ENCODE measurements at places on chromosomes 5 and 9.

DNA sequence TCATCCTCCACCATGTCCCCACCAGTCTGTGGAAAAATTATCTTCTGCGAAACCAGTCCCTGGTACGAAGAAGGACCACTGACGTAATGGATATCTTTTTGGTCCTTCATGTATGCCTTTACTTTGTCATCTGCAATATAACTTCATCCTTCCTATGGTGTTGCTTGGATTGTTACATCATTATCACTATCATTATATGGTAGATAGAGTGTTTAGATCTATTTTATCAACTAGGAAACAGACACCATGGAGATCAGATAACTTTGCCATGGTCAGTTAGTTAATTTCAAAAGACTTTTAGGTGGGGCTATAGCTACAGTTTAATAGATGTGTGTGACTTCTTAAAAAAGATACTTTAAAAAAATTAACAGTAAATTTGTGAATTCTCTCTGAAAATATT lies 23.8 kb upstream of the CAMLG start:
- DNase-seq: no peak

GRCh38 chr9:126613651-126614050 lies at the start of gene LMX1B:
Gene LMX1B, plus strand, starts transcription at chr9:126613928. Its CDS starts 522 bp downstream, at chr9:126614450.
- DNase-seq: no peak

DNA sequence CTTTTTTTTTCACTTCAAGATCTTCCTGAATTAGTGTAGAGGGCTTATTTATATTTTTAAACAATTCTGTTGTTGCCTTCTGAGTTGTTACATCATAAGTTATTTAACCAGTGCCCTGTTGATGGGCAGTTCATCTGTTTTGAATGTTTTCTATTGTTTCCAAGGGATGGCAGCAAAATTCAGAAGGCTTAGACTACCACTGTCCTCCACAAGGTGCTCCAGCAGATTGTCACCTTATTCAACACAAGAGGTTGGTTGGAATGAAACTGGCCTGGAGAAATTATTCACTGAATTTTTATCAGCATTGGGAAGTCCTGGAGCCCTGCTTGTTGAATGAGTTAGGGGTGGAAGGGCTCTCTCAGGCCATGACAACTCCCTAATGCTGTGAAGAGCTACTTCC lies 1.3 kb upstream of the KLHL9 start:
- DNase-seq: no peak

DNA sequence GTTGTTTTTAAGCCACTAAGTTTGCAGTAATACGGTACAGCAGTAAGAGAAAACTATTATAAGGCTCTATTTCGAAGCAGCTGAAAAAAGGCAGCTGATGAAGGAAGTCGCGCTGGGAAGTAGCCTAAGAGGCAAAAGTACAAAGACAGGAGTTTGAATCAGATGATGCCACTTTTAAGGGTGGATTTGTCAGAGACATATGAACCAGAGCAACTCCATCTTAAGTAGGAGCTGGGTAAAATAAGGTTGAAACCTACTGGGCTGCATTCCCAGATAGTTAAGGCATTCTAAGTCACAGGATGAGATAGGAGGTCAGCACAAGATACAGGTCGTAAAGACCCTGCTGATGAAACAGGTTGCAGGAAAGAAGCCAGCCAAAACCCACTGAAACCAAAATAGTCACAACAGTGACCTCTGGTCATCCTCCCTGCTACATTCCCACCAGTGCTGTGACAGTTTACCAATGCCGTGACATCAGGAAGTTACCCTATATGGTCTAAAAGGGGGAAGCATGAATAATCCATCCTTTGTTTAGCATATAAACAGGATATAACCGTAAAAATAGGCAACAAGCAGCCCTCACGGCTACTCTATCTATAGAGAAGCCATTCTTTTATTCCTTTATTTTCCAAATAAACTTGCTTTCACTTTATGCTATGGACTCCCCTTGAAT lies 91.8 kb upstream of the PRSS3 start:
- DNase-seq: no peak

DNA sequence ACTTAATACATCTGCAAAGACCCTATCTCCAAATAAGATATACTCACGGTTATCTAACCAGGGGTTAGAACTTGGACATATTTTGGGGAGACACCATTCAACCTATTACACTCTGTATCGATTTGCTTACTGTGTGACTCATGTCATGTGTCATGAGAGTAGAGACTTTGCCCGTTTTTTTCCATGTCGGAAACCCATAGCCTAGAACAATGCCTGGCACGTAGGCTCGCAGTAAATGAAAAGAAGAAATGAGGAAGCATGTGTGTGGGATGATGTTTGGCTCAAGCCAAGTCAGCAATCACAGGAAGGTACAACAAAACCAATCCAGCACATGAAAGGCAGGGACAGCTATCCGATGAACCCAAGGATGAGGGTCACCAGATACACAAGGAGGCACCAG lies 94.6 kb upstream of the DNAH5 start:
- DNase-seq: no peak

DNA sequence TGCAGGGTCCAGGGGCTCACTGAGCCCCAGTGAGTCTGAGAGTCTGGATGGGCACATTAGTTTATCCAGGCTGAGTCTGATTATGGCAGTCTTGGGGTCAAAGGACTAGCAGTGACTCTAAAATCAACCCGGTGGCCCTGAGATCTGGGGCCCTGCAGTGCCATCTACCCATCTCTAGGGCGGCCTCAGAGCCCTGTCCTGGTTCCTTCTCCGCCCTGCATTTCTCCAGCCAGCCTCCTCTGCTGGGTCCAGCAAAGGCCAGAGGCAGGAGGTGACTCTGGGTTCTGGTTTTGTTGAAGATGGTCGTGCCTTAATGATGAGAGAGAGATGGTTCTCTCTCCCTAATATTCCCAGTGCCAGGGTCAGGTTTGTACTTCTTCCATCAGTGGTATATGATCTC lies 15.0 kb downstream of the DCANP1 start:
- DNase-seq: no peak

DNA sequence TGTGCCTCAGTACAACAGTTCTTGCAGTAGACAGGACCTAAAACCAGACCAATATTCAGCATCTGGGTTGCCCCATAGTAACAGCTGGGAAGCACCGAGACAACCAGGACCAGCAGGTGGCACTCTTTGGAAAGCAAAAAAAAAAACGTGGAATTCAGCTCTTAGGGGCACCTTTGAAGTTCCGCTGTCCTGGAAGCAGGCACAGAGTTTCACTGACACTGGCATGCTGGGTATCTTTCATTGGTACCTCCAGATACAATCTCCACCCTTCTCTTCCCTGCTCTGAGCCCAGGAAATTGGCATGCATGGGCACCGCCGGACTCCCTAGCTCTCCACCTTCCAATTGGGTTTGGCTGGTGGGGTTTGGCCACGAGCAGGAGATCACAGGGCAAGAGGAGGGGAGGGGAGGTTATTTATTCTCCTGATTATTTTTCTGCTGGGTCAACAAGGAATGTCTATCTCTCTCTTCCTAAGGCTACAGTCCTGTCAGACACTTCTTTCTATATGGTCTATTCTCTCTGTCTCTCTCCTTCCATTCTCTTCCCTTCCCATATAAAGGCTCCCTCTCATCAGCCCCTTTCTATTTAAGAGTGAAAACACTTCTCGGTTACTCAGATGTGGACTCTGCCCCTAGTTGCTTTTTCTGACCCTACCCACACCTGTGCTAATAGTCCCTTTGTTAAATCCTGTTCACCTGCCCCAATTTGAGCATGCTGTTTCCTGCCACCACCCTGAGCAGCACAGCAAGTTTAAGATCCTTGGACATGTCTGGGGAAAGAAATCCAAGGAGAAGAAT lies 1.9 kb upstream of the IDNK start:
- peak; percentile 24 for DNase-seq

- no peak for DNase-seq
Measured at GRCh38 chr9:93223260-93224180, 39.6 kb downstream of the WNK2 start.

DNA sequence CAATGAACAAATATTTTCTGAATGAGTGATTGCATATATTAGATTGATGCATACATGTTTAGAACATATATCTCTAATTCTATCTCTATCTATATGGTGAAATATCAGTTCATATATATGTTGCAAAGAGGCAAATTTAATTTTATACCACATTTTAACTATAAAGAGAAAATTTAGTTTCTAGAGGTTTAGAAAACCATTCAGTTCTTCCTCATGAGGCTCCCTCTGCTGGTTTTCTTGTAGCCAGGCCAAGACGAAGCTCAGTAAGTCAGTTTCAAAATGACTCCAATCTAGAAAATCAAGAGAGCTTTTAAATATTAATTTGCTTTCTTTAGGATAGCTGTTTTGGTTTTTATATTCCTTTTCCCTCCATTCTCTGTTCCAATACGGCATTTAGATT lies 312.1 kb downstream of the TMEM232 start:
- DNase-seq: no peak

GRCh38 chr5:26492906-26493459 lies 545.4 kb downstream of the CDH9 start:
- DNase-seq: no peak

- no peak for DNase-seq
Measured at GRCh38 chr5:93055561-93055960, 525.5 kb downstream of the NR2F1-AS1 start.

DNA sequence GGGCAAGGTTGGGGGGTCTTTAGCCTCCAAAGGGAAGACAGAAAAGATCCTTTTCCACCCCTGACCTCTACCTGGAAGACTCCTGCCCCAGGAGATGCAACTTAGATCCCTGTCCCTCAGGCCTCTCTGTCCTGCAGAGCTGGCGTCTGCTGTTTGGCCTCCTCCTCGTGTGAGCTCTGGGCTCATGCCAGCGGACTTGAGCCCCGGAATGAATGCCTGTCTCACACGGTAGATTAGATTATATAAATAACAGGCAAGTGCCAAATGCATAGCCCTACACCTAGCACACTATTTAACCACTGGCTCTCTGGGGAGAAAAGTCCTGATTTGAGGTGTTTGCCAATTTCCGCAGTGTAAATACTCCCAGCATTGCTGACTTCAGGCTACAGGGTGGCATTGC lies 1.4 kb upstream of the WNK2 start:
- DNase-seq: no peak

GRCh38 chr5:150515446-150515845 lies 7.5 kb downstream of the NDST1 start:
- DNase-seq: no peak

GRCh38 chr9:2000314-2000713 lies 14.8 kb upstream of the SMARCA2 start:
- no peak for DNase-seq

Data from activated CD4-positive, alpha-beta T cell treated with anti-CD3 and anti-CD28 coated beads, Interleukin-2, amount 50 U/mL, for 24 hours (primary cell).